ENCODE measurements at places on chromosomes 7 and 10.

GRCh38 chr7:7553386-7553785 is 13.3 kb upstream of the MIOS start:
- DNase-seq = no peak

DNA sequence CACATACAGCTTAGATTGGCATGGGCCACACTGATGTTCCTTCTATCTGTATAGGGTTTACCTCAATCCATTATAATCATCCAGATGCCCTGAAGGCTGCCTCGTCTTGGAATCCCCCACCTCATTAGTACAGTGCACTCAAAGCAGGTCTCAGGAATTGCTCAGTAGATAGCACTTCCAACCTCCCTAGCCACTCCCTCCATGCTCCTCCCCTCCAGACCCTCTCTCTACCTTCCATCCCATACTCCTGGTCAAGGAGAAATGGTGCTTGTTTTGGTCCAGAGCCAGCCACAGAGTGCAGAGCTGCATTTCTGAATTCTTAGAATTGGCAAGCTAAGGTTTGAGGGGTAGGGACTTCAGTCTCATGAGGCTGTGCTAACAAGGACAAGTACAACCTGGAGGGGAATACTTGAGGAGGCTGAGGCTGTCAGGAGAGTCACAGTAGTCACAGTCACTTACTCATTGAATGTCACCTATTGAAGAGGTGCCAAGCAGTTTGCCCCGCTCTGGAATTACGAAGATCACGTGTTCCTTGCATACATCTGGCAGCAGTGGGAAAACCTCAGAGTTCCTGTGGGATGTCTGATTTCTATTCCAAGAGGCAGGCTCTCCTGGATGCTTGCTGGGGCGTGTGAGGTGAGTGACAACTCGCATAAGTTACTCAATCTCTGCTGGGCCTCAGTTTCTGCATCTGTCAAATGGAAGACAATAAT is 60.7 kb upstream of the ZNF746 start:
- peak; percentile 43 for DNase-seq

GRCh38 chr7:24018331-24018730 is 265.7 kb upstream of the NPY start:
- no peak for DNase-seq

GRCh38 chr10:132363921-132364593 is 32.1 kb downstream of the LRRC27 start:
- DNase-seq = no peak

GRCh38 chr7:115474137-115474536 is 552.2 kb downstream of the MDFIC start:
- no peak for DNase-seq

- no peak for DNase-seq
Observed at GRCh38 chr7:82441669-82442478, 1.7 kb downstream of the CACNA2D1 start.

DNA sequence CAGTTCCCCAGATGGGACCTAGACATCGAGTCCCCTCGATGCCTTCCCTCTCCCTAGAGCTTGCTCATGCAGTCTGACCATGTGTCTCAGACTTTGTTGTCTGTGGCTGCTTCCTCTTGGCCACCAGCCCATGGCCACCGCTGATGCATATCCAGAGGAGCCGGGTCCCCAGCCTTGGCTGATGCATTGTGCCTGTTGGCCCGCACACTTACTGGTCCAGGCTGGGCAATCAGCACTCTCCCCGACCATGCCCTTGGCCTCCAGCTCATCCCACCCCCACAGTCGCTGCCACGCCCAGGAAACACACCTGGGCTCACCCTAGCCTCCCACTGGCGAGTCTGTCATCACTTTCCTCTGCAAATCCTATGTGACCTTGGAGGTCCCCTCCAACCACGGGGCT is 10.1 kb downstream of the NPC1L1 start:
- DNase-seq = no peak

GRCh38 chr10:2094171-2094570 is 356.8 kb upstream of the ADARB2 start:
- DNase-seq = no peak

DNA sequence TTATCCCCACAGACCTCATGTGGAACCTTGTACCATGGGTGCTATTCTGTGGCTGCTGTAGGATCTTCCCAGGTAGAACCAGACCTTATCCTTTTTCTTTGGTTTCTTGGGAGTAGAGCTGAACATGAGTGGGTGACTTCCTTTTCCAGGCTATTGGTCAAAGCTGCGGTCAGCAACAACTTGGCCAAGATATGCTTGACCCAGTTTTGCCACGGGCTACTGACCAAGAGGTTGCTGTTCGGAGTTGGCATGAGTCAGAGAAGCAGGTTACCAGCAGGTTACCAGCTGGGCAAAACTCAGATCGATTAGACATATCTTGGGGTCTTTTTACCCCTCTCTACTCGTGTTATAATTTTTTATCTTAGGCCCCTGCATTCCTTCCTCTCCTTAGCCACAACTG is 36.7 kb upstream of the HDAC9 start:
- no peak for DNase-seq

- DNase-seq = no peak
Observed at GRCh38 chr7:150383710-150384397, 4.7 kb downstream of the ZNF775 start.

DNA sequence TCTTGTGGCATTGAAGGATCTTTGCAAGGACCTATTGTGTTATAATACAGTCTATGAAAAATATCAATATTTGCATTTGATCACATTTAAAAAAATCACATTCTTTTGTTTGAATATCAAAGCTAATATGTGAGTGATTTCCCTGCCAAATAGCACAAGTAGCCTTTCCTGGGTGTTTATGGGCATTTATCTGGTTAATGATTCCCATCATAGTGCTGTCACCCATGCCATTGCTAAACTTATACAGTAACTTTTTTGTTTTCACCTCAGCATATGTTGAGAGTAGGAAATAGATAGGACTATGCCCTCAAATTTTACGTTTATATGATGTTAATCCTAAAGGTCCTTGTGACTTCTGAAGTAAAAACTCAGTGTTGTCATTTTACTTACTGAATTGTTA is 136.9 kb downstream of the CFTR start:
- no peak for DNase-seq

- no peak for DNase-seq
Observed at GRCh38 chr7:13871008-13871407, 118.5 kb downstream of the ETV1 start.

- DNase-seq = no peak
Observed at GRCh38 chr7:92336662-92337340, 91.0 kb downstream of the ANKIB1 start.

DNA sequence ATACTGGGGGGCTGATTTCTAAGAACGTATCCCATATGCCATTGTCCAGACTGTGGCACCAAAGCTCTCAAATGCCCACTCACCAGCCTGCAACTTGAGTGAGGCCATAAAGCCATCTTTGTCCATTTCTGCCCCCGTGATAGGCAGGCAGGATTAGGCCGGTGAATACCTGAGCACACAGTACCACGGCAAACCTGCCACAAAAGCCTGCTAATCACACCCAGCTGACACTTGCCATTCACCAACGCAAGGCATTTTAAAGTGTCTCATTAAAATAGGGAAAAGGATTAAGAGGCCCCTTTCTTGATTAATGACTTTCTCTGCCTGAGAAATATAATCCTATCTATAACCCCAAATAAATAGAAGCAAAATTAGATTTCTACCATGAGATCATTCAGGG is 111.4 kb upstream of the NANOS1 start:
- no peak for DNase-seq

- DNase-seq = no peak
Observed at GRCh38 chr10:28681291-28681763, 4.0 kb downstream of the BAMBI start.

- peak; percentile 54 for DNase-seq
Observed at GRCh38 chr7:20329389-20330238, 1.1 kb upstream of the ITGB8 start.

DNA sequence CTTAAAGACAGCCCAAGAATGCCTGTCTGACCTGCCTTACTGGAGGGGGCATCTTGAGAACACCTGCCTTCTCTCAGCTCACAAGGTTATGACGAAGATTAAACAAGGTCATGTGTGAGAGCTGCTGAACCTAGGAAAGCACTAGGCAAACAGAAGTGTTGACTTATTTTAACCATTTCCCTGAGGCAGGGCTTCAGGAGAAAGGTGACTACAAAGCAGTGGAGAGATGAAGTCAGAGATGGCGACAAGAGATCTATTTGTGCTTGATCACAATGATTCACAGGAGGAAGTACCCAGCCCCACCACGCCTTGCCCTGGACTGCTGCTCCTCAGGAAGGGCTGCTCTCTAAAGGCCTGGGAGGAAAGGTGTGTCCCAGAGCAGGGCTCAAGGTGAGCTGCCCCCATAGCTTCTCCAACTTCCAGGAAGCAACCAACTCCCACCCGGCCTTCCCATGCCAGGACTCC is 27.8 kb downstream of the STN1 start:
- no peak for DNase-seq

DNA sequence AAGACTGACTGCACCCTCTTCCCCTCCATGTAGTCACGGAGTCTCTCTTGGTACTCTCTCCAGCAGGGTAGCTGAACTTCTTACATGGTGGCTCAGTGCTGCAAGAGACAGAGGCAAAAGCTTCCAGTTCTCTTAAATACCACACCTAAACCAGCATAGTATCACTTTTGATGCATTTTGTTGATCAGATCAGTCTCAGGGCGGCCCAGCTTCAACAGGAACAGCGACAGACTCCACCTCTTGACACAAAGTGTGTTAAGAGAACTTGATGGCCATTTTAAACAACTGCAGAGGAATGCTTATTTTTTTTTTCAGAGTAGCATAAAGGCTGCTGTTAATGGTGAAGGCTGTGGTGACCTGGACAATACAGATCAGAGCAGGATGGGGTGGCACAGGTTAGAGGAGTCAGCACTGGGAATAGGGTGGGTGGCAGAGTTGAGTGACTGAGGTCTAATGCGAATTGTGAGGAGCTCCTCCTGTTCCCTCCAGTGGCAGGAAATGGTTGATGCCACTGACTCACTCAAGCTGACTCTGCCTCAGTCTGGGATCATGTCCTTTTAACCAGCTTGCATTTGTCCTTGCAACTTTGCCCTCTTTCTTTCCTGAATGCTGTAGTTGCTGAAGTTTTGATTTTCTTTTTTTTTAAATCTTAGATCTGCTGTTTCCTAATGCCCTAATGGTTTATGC is 17.3 kb downstream of the MGAM start:
- peak; percentile 16 for DNase-seq

DNA sequence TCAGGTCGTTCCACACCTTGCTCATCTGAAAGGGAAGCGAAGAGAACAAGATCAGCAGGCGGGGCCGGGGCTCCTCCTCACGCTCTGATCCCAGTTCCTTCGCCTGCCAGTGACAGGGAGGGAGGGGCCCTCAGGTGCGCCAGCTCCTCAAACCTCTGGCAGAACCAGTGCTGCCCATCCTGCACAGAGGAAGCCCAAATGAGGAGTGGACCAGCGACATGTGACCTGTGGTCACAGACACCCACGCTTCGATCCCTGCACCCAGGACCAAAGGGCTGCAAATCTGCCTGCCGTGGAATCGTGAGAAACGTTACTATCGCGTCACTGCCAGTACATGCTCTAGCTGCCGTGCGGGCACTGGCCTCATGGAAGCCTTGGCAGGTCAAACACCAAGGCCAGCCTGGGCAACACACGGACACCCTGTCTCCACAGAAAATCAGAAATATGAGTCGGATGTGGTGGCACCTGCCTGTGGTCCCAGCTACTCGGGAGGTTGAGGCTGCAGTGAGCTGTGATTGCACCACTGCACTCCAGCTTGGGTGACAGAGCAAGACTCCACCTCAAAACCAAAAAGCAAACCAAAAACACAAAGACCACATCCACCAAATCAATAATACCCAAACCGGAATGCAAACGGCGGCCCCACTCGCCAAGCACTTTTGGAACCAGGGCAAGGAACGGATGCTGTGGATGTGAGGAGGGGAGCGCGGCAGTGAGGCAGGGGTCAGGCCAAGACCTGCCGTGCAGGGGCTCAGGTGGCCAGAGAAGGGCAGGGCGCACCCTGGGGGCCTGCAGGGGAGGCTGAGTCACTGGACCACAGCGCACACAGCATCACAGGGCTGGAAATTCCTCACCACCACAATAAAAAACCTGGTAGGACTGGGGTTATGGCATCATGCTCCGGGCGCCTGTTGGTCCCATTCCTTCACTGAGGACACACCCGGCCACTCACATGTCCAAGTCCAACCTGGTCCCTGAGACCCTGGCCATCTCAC is 13.4 kb downstream of the NUDT1 start:
- DNase-seq = no peak

GRCh38 chr10:34780818-34781380 is 34.2 kb downstream of the PARD3 start:
- DNase-seq = peak; percentile 53

GRCh38 chr7:69585169-69585568 is 13.1 kb upstream of the AUTS2 start:
- DNase-seq = no peak

DNA sequence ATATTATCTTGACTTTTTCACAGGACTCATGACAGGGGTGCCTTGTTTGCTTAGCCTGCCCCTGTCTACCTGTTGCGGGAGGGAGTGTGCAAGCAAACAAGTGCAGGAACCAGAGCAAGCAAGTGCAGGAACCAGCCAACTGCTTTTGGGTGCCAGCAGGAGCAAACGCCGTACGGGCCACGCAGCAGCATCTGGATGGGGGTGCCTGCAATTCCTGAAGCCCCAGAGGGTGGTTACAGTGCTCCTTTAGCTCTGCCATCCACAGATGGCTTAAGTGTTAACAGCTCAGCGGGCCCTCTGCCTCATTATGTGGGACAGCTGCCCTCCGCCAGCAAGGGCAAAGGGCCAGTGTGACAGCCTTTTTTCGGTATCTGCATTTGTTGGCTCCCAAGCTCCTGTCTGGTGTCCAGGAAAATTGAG is 83.5 kb downstream of the MICU1 start:
- no peak for DNase-seq

GRCh38 chr7:121605317-121605680 is 209.2 kb upstream of the FAM3C start:
- no peak for DNase-seq

DNA sequence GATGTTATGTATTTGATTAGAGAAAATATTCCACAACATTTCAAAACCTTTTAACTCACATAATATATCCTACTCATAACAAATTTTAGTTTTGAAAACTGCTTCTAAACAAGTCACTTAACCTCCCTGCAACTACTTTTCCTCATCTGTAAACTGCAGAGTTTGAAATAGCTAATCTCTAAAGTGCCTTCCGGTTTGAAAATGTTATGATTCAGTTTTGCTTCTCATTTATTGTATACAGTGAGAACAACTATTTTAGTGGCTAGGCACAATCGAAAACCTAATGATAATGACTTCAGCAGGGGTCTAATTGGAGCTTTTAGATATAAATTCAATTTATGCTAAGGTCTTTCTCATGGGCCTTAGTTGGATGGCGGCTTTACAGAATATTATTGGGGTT is 30.7 kb upstream of the TEX47 start:
- DNase-seq = no peak

DNA sequence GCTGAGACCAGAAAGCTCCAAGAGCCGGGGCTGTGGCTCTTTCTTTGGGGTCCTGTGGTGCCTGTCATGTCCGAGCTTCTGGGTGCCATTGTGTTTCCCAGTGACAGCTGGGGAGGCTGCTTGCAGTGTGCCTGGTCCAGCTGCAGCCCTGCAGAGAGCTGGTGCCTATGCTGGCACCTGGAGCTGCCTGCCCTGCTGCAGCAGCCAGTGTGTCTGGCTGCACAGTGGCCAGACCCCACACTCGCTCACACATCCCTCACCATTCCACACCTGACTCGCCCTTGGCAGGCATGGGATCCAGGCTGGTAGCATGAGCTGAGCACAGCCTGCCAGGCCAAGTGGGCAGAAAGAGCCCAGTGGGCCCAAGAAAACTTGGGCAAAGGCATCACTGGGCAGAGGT is 635.1 kb upstream of the SEMA3D start:
- DNase-seq = no peak
